ENCODE measurements at places on chromosomes 2 and 18.

DNA sequence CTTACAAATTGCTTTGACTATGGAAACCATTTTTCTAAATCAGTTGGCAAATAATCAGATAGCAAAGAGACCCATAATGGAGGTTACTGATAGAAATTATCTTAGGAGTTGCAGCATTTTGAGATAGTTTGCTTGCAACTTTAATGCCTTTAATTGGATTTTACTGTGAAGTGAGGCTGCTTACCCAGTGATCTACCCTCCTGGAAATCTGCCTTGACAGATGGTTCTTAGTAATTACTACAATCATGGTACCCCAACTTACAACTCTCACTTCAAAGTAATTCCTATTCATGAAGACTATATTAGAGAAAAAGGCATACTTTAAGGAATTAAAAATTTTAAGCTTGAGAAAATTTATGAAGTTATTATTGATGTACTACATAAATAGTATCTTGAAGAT, 1288.6 kb upstream of the CDH2 start:
- DNase-seq = no peak

- DNase-seq = no peak
Observed at GRCh38 chr18:13471198-13471845, 252.8 kb downstream of the LDLRAD4 start.

- no peak for DNase-seq
Observed at GRCh38 chr2:43175876-43176275, 50.5 kb downstream of the ZFP36L2 start.

DNA sequence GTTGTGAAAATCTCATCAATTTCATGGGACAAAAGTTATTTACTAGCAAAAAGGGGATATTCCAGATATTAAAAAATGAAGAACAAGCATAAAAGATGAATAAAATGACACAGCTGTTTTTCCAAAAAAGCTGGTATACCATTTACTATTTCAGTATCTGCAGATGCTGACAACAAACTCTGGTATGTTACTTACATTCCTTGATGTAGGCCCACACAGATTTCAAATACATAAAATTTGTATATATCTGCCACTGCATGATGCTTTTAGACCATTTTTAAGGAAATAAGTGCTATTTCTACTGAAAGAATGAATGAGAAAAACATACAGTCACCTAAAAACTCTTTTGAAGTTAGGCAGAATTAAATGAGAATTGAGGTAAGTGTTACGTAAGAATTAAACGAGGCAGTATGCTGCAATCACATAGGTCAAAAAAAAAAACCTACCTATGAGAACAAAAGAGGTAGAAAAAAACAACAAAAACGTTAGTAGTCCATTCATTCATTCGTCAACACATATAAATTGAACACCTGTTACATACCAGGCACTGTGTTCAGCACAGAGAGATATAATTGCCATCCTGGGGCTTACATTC, 32.5 kb downstream of the ARL5A start:
- DNase-seq = no peak
